ENCODE measurements at places on chromosomes 12 and 14.
A peak's percentile ranks its signal among the peaks of the same experiment; 100 is the strongest.

DNA sequence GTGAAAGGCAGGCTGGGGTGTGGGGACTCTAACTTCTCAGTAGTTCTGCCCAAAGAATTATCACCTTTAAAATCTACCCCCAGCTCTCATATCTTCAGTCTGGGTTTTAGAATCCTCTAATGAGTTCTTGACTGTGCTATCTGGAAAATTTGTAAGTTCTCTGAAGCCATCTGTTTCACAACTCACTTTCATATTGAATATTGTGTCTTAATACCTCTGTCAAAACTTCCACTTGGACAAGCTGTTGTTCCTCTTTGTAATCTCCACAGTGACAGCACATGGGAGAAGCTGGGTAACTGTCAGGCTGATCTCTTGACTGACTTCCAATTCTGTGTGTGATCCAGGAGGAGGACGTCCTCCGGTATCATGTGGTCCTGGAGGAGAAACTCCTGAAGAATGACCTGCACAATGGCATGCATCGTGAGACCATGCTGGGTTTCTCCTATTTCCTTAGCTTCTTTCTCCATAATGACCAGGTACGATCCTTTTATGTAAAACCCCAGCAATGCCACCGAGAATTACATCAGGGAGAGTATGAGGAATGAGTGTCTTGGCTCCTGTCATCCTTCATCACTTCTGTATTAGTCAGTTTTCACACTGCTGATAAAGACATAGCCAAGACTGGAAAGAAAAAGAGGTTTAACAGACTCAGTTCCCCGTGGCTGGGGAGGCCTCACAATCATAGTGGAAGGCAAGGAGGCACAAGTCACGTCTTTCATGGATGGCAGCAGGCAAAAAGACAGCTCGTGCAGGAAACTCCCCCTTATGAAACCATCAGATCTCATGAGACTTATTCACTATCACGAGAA is 111.9 kb downstream of the STAB2 start:
- no peak for DNase-seq

GRCh38 chr14:55705651-55706364 is 125.8 kb downstream of the KTN1 start:
- DNase-seq = no peak

GRCh38 chr12:85803231-85803630 is 33.0 kb downstream of the RASSF9 start:
- no peak for DNase-seq

- DNase-seq = peak; percentile 66
These were observed 947 bp downstream of the AEBP2 start for GRCh38 chr12:19440019-19440858.

- DNase-seq = no peak
These were observed 409.0 kb upstream of the PDE3A start for GRCh38 chr12:19959353-19959752.

GRCh38 chr14:104131968-104132732 is 6.2 kb upstream of the KIF26A start:
- no peak for DNase-seq

DNA sequence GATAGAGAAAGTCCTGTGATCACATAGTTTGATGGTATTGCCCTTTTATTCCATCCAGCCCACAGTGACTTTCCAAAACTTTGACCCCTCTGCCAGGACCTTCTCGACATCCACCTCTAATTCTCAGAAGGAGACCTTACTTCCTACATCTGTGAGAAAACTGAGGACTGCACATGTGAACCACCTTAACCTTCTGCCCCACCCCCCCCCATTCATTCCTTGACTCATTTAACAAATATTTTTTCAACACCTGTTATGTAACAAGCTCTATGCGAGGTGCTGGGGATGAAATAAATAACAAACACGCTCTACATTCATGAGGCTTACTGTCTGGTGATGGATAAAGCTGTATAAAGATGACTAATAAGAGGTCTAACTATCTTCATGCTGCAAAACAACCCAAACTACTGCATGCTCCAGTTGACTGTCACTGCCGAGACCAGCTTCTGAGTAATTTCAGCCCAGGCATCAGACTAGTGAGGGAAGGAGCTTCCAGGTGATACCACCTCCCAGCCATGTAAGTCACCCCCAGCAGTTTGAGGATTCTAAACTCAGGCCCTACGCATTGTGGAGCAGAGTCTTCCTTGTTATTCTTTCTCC is 1.9 kb upstream of the HAL start:
- DNase-seq = no peak

- DNase-seq = no peak
These were observed 102.0 kb downstream of the FSCB start for GRCh38 chr14:44405011-44405486.

GRCh38 chr14:91330856-91331255 is 86.4 kb upstream of the GPR68 start:
- DNase-seq = no peak

DNA sequence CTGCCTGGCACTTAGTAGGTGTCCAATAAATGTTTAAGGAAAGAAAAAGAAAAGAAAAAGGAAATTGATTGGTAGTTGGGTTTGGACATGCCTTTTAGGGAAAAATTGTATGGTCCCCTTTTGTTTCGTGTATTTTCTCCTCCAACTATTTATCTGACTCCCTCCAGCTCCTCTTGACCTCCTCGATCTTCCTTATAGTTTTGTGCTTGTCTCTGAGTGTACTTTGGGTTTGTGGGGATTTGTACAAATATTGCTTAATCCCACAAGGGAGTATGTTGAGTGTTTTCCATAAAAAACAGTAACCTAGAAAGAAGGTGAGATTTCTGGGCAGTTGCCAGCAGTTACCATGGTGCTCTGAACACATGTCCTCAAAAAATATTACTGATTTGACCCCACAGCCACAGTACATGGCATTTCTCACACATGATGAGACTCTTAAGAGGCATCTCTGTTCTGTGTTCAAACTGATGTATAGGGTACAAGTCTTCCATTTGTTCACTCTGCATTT is 15.7 kb downstream of the PLEKHG7 start:
- DNase-seq = no peak

DNA sequence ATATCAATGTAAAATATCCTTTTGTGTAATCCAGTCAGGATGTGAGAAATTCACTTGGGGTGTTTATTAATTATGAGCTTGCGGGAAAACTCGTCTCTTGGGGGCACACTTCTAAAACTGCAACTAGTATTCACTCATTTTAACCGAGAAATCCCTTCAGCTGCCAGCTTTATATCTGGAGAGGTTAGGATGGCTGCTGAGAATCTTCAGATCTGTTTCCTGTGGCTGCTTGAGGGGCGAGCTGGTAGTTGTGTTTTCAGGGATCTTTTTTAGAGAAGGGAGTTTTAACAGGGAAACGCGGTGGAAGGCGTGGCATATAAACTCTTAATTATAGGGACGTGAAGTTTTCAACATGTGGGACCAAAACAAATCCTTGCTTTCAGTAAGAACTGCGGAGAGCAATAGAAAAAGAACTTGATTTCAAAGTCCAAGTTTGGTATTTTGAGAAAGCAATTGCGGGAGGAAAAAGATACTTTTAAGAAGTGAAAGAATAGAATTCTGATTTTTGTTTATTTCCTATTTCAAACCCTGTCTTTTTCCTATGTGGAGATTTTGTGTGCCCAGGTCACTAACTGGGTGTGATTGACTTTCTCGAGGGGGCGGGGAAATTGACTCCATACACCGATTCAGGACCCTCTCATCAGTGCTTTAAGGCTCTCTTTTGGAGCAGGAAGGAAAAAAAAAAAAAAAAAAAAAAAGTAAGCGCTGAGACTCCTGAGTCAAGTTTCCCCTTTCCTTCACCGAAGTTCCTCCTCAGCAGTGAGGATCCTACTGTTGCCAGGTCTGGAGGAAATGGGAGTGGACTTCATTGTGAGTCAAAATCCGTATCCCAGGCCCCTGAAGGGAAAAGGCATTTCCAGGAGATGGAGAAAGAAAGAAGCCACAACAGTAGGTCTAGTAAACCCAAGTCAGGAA is 1.1 kb downstream of the PPFIBP1 start:
- DNase-seq = peak; percentile 88

DNA sequence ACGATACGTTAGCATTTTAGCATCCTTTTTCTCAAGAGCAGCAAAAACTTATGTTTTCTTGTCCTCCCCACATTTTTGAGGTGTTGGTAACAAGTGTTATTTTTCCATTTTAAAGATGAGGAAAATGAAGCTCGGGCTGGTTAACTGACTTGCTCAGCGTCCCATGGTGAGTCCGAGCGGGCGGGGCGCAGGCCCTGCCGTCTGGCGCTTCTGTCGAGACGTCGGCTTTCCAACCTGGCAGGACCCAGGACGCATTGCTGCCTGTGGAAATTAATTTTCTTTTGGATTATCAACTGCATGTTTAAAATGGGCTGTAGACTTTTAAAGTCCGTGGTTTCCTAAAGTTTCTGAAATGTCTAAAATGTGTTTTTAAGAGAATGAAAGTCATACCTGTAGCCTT is 30.4 kb downstream of the XRCC3 start:
- DNase-seq = no peak

DNA sequence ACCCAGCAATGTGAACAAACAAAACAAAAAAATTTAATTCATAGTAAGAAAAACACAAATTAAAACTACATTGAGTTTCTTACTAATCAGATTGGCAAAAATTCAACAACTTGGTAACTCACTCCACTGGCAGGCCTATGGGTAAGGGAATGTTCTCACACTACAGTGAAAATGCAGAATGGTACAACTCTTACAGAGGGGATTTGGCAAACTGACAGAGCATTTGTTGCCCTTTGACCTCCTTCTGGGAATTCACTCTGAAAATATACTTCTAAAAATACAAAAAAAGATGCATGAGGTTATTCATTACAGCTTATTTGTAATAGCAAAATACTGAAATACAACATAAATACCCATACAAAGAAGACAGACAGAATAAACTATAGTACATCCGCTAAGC is 32.8 kb downstream of the ABCD2 start:
- DNase-seq = no peak

GRCh38 chr12:15620741-15621539 is 168.2 kb downstream of the EPS8 start:
- no peak for DNase-seq

GRCh38 chr12:54997929-54998522 is 13.5 kb upstream of the TESPA1 start:
- DNase-seq = no peak

DNA sequence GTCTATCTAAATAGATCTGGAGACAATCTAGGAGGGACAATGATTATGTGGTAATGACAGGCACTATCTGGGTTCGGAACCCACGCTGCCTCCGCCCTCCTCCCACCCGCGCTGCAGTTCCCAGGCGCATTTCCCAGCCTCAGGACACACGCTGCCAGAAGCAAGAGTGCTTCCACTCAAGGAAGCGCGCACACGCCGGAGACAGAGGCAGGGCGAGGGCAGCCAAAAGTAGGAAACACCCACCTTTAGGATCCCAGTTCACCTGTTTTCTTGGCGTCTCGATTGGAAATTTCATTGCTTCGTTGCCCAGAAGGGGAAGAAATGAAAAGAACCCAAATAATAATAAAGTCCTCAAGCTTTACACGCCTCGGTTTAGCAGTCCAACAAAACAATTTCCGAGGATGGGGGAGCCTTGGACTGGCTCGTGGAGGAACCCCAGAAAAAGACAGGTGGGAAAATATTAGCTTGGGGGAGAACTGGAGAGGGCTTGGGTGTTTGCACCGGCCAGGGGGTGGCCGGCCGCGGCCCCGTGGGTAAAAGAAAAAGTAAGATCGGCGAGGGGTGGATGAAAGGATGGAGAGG is 474 bp downstream of the KCNK10 start:
- DNase-seq = no peak

GRCh38 chr14:36807727-36808126 is 146.1 kb downstream of the PAX9 start:
- DNase-seq = peak; percentile 43

DNA sequence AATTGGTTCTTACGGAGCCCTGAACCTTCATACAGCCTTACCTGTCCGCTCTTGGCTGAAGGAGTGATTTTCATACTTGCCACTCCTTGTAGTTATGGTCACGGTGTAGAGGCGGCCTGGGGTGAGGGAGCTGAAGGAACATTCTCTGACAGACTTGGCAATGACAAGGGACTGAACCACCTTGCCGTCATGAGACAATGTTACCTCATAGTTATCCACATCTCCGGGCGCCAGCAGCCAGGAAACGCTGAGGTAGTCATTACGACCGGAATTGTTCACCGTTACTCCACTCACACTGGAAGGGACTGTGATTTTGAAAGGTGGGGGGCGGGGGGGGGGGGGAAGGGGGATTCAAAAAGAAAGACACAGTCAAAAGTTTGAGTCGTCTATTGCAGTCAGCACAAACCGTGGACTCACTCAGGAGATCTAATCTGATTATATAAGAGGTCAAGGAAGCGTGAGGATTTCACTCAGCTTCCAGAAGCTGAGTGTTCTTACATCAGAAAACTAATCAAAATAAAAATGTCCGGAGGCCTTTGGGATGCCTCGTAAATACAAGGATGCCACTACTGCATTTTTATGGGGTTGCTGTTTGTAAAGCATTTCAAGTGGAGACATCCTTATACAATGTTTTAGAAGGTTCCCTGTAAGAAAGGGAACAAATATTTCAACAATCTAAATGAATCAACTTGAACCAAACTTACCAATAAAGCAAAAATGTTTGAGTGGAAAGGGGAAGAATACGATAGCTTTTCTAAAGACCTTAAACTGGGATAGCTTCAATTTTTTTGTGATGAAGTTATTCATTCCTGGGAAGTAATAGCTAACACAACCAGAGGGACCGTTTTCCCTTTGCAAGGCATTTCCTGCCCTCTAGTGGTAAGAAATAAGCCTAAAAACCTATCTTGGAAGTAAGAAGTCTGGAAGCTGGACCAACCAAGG is 60.6 kb downstream of the PTPRB start:
- peak; percentile 83 for DNase-seq

DNA sequence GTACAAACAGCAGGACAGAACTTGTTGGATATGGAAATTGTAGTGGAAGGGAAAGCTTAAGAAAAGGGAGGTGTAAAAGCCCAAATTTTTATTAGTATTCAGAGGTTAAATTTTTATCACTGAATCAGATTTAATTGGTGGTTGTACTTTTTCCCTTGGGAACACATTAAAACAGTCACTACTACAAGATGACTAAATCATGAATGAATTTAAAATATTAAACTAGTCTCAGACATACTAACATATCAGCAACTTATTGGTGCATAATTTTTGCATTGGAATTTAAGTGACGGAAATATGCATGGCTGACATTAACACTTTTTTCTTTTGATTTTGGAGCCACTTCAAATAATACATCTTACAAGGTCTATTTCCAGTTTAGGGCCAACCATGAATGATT is 27.6 kb downstream of the SAMD4A start:
- no peak for DNase-seq

- DNase-seq = no peak
These were observed 7.6 kb upstream of the NR4A1 start for GRCh38 chr12:52043386-52044212.

DNA sequence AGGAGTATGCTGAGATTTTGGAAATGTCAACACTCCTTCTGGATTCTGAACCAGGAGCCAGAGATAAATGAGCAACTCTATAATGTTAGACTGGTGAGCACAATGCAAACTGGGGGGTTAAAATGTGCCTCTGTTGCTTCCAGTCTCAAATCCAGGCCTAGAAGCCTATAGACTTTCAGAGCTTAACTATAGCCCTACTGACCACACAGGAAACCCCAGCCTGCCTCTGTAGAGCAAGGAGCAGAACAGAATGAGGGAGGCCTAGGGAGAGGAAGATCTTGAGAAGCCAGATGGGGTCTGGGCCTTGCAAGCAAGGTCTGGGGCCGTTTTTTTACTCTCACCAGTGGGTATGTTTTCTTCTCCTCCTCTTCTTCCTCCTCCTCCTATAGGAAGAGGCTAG is 225.4 kb upstream of the KITLG start:
- DNase-seq = peak; percentile 6

GRCh38 chr12:80041071-80041470 is 58.3 kb upstream of the OTOGL start:
- DNase-seq = peak; percentile 6
